Type B pancreatic cell (in vitro differentiated cells): ENCODE measurements at places on chromosomes 5 and 9. TPM values are rescaled to one million over a fixed set of nuclear protein-coding genes. Genes with fewer than 3 reads are reported as not detected.

AGXT2 gene
- not detected in 2 replicates for total RNA-seq

DCAF10 gene
- 30.2 and 31.2 TPM in 2 replicates for total RNA-seq

MPDZ gene
- 20.3 and 53.0 TPM in 2 replicates for total RNA-seq

PCDHA10 gene
- total RNA-seq, result 9.9 and 20.3 TPM in 2 replicates
